ENCODE measurements at places on chromosomes 13 and 19.

- no peak for DNase-seq
These were observed 12.2 kb upstream of the RABAC1 start for GRCh38 chr19:41971363-41971762.

GRCh38 chr19:2770055-2771013 is 12.7 kb downstream of the SGTA start:
- DNase-seq, result no peak

DNA sequence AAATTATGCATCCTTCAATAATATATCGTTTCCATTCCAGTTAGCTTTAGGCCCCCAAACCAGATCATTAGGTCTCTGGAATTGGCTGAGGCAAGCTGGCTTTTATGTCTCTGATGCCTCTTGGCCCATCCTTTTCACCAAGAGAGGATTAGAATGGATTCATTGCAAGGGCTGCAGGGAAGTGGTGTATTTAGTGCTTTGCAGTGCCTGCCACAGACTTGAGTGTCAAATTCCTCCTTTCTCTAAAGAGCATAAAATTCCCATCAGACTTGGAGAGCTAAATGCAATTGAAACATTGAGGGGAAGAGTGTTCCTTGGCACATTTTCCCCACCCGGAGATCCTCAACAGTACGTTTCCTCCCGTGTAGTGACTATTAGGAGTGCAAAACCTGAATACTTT is 302.6 kb downstream of the ATP8A2 start:
- no peak for DNase-seq

DNA sequence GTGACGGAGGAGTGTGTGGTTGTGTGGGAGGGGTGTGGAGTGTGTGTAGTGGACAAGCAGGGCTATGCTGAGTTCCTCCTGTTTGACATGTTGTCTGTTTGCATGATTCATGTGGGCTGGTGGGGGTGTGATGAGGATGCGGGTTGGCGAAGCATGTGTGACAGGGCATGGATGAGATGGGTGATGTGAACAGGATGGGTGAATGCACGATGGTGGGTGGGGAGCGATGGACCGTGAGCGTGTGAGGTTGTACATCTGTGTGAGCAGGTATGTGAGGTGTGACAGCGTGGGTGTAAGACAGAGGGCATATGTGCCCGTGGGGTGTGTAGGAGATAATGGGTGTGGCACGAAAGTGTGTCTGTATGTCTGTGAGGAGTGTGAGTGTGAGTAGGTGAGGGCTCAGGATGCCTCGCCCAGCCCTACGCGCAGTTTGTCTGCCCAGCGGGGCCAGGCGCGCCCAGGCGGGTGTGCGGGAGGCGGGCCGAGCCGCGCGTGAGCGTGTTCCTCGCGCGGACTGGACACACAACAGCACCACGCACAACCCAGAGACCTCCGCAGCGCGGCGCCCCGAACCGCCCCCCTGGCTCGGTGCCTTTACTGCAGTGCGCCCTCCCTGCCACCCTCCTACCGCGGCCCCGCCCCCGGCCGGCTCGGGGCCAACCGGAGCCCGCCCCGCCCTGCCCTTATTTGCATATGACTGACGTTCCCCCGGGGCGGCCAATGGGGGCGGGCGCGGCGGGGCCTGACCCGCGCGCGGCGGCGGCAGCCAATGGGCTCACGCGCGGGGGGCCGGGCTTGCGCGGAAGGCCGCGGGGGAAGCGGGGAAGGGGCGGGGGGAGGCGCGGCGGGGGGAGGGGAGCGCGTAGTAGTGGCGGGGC is 14.4 kb downstream of the CIC start:
- peak; percentile 98 for DNase-seq

- DNase-seq, result no peak
These were observed 6.4 kb downstream of the CCDC8 start for GRCh38 chr19:46406976-46407375.

- DNase-seq, result peak; percentile 67
These were observed 30.2 kb upstream of the EVI5L start for GRCh38 chr19:7799640-7800355.

- DNase-seq, result no peak
These were observed 319.9 kb downstream of the ATP8A2 start for GRCh38 chr13:25691654-25692053.

GRCh38 chr13:108000998-108001397 is 214.3 kb downstream of the LIG4 start:
- no peak for DNase-seq

DNA sequence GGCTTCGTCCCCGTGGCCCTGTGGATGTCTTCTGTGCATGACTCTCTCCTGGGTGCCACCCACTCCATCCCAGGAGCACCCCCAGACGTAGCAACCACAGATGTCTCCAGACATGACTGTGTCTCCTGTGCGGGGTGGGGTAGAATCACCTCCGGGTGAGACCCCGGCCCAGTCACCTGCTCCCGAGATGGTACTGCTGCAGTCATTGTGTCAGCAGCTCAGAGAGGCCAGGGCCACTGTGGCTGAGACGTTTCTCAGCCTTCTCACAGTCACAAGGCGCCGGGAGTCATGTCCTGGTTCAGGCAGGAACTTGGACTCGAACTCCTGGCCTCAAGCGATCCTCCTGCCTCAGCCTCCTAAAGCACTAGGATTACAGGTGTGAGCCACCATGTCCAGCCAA is 16.6 kb downstream of the NCLN start:
- no peak for DNase-seq

GRCh38 chr13:22176968-22177520 is 506.2 kb downstream of the FGF9 start:
- DNase-seq, result no peak

GRCh38 chr13:77124423-77124822 is 97.5 kb upstream of the FBXL3 start:
- DNase-seq, result no peak

DNA sequence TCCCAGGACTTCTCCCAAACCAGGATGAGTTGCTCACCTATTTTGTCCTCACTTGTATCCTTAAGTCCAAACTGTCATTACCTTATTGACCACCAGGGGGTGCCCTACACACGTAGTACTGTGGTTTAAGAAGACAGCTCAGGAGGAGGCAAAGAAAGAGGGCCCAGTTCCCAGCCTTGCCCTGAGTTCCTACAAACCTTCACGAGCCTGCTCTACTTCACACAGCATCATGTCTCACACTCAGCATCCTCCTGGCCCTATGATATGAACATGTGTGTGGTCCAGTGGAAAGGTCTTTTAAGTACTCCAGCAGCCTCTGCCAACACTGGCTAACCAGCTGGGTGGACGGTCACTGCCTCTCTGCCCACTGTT is 8.1 kb upstream of the ZNF784 start:
- peak; percentile 98 for DNase-seq

DNA sequence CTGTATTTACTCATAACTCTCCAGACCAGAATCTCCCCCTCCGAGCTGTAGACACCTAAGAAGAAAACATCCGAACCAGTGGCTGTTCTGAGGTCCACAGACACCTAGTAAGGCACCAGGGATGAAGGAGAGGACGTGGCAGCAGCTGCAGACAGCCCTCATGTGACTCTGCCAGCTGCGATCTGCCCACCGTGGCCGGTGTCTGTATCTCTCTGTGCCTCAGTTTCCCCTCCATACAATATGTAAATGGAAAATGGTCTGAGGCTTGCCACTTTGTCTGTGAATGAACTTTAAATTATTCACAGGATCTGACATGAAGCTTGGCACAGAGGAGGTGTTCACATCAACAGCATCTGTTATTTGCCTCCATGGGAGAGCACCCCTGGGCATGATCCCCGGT is 2.4 kb downstream of the CEACAM4 start:
- no peak for DNase-seq

DNA sequence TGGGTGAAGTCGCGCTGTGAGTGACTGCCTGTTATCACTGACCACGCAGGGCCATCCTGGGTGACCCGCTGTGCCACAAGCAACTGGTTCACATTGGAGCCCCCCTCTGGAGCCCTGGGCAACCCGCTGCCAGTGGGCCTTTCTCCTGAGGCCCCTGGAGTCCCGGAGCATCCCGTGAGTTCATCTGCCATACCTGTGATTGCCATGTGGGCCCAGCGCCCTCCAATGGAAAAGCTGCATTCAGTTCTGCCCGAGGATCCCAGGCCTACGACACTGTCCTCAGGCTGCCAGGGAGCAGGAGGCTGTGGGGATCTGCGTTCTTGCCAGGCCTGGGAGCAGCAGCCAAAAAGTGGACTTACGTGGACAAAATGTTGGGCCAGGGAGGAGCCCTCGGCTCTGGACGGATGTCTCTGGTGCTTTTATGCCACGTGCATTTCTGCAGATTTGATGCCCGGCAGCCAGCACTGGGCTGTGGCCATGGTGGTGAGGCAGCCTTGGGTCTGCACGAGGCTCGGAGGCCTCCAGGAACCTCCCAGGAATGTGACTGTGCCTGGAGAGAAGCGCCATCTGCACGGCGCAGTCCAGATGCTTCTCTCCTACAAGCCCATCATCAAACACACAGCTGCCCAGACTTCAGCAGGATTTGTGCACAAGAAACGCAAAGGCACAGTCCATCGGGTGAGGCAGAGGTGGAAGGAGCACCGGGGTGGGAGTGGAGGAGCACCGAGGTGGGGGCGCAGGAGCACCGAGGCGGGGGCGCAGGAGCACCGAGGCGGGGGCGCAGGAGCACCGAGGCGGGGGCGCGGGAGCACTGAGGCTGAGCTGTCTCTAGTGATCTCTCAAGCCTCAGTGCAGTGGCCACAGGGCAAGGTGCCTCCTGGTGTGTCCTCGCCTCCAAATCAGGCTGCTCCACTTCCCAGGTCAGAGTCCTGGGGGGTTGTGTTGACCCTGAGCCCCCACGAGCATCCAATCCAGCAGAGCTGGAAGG is 44.0 kb downstream of the C13orf46 start:
- peak; percentile 27 for DNase-seq

- DNase-seq, result no peak
These were observed 89.9 kb downstream of the UBL3 start for GRCh38 chr13:29760544-29760943.

DNA sequence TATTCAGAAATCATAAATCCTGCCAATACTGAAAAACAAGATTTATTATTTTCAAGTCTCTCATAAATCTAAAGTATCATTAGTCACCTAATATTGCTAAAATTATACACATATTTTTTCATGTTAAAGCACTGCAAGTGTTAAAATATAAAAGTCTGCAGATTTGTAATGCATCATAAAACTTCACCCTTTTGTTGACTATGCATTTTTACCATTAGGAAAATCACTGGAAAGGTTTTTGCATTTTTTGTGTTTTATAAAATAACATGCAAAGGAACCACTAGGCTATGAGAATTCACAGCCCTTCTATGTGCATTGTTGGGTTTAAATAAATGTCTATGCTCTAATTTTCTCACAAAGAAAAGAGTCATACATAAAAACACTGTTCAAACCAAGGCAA is 407.3 kb downstream of the DACH1 start:
- peak; percentile 55 for DNase-seq

DNA sequence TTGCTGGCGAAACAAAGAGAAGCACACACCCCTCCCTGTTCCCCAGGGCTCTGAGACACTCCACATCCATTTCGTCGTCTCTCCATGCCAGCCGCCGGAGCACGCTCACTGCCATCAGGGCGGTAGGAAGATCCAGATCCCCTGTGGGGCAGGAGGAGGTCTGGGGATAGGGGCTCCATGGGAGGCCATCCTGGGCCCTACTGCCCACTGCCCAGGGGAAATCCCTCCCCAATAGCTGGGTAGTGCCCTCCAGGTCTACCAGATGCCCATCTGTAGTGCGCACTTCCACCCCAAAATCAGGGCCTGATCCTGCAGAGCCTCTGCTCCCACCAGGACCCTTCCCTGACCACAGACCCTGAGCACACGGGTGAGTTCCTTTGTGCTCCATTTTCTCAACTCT is 80.3 kb downstream of the EFNB2 start:
- DNase-seq, result no peak

- DNase-seq, result no peak
These were observed 619 bp downstream of the MEF2B start for GRCh38 chr19:19169236-19170052.

DNA sequence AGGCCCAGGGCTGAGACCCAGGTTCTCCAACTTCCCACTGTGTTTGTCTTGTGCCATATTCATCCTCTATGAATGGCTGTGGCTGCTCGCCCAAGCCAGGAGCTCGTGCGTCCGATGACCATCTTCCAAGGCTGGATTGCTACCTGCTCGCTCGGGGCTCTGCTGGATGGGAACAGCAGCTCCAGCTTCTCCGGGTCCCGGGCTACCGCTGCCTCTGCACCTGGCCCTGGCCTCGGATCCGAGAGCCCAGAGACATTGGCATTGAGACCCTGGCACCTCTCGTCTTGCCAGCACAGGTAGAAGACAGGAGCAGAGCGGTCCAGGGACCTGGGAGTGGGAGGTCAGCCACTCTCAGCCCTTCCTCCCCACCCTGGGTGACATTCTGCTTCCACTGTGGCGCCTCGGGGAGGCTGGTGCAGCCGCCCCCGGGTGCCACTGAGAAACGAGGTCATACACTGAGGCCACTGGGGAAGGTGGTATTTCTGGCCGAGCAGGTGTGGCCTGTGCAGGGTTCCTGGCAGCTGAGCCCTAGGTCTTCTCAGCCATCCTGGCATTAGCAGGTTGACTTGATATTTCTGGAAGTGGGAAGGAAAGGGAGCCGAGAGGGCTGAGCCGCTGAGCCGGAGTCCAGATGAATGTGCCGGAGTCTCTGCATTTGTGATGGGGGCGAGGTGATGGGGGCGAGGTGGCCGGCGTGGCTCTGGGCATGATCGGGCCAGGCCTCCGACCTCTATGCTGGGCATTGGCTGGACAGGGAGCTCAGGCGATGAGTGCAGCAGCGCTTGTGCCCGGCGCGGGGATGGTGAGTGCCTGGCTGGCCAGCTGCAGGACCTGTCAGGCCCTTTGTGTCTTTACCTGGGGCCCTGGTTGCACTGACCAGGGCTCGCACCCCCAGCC is 18.6 kb downstream of the NDUFB7 start:
- DNase-seq, result no peak

DNA sequence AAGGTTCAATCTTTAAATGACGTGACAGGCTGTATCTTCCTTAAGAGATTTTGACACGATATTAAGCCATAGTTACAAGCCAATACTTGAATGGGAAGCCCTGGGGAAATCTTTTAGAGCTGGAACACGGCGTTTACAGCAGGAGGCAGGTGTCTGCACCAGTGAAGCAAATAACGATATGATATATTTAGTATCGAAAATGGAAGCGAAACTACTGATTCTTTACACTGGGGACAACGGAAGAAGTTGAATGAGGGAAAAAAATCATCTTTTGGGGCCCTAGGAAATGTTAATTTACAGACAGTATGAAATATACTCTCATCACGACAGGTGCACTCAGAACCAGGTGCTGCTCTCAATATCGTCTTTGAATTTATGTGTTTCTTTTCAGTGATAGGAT is 793.9 kb upstream of the PCDH20 start:
- no peak for DNase-seq

- DNase-seq, result no peak
These were observed 2.4 kb upstream of the RGL3 start for GRCh38 chr19:11421371-11422098.

DNA sequence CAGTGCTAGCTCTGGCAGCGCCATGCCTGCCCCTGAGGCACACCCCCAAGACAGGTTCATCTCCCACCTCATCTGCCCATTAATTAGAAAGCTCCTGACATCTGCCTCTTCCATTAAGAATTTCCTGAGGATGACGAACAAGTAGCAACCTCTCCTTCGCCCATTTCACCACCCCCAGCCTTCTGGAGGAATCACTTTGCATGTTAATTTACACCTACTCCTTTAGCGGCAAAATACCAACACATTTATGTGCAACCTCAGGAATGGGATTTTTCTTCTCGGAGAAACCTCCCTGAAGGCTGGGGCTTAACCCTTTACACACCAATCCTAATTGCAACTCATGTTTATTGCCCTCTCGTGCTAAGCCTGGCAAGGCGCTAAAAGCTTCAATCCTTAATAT is 13.8 kb downstream of the SLC7A1 start:
- DNase-seq, result no peak
